HT-29 (cell line): ENCODE measurements at places on chromosomes 13 and 19. TPM values are rescaled to one million over a fixed set of nuclear protein-coding genes. Genes with fewer than 3 reads are reported as not detected.

- DNase-seq: no peak
Measured at GRCh38 chr13:64791373-64791772, 2438.8 kb downstream of the PCDH9 start.

DNA sequence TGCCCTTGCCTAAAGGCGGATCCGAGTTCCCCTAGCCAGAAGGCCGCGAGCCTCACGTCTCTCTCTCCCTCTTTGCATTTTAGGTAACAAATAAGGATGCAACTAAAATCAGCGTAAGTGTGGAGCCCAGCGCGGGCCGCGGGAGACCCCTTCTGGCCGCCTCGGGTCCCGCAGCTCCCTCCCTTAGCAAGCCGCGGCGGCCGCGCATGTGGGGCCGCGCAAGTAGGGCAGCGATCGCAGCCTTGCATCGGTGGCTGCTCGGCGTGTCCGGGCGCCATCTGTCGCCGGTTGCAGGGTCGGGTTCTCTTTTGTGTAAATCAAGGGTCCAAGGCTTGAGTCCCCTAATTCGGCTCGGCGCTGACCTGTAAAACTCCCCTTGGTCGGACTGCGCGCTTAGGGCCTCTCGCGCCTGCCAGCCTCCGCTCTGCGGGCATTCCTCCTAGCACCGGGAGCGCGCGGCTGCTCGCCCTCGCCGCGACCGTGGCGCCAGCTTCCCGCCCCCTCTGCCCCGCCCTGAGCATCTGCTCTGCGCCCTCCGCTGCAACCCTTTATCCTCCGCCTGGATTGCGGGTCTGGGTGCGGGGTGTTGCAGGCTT, 2.7 kb downstream of the VSTM2B start:
- no peak for DNase-seq

DNA sequence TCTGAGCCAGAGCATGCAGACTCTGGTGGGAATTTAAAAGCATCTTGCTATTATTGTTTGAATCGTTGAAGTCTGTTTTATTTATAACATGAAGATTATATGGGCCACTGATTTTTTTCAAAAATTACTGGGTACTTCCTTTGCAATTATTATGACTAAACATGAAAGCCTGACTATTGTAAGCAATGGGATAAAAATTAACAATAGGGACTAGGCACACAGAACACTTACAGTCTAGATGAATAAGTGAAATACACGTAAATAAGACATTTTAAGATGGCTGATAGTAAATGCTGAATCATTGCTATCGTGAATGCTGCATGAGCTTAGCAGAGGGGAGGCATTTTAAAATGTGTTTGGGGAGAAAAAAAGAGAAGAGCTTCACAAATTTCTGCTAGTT, 81.0 kb upstream of the MAB21L1 start:
- DNase-seq: no peak

Gene SIGLEC7
- not detected in 2 replicates for total RNA-seq
